Nephron progenitor cell (in vitro differentiated cells): ENCODE measurements at places on chromosomes 11 and 22.
A peak's percentile ranks its signal among the peaks of the same experiment; 100 is the strongest.

DNA sequence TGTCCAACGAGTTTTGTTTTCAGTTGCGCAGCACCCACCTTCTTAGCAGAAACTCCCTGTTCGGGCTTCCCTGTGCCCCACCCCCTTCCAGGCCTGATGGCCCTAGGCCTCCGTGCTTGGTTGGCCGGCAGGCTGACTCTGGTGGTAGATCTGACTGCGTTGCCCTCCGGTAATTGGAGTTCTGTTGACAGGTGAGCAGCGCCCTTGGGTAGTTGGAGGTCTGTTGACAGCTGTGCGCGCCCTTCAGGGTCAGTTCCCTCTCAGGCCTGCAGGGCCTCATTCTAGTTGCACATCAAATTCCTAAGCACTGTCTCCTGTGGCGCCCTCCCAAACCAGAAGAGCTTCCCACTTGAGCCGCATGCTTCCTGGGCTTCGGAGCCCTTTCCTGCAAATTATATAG is 776 bp downstream of the DGCR6 start:
- no peaks in the 10 kb centered on the region for H3K27me3 ChIP-seq
- no peaks in the 10 kb centered on the region for H3K4me1 ChIP-seq
- no peak overlapping the region for H3K4me3 ChIP-seq
- H3K36me3 ChIP-seq: no peaks in the 10 kb centered on the region
- no peak for DNase-seq
- no peak overlapping the region for H3K27ac ChIP-seq

GRCh38 chr11:208917-209260 is 1.4 kb downstream of the RIC8A start:
- no peaks in the 10 kb centered on the region for H3K27me3 ChIP-seq
- peaks cover 20% of the 10 kb centered on the region for H3K36me3 ChIP-seq
- no peak for DNase-seq

DNA sequence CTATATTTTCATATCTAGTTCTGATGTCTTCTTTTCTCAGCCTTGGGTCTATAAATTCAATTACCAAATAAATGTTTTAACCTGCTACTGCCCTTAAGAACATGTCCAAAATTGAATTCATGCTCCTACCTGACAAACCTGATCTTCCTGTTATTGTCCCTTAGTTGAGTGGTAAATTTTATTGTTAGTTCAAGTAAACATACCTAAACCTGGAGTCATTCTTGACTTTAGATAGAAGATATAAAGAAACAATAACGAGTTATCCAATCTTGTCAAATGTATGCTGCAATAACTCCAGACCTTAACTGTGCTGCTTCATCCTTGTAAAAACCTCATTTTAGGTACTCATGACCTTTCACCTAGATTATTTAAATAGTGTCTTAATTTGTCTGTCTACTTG is 34.6 kb upstream of the SC5D start:
- peaks cover 8% of the 10 kb centered on the region for H3K36me3 ChIP-seq
- H3K4me1 ChIP-seq: no peaks in the 10 kb centered on the region
- H3K27ac ChIP-seq: no peak overlapping the region
- no peak overlapping the region for H3K4me3 ChIP-seq

DNA sequence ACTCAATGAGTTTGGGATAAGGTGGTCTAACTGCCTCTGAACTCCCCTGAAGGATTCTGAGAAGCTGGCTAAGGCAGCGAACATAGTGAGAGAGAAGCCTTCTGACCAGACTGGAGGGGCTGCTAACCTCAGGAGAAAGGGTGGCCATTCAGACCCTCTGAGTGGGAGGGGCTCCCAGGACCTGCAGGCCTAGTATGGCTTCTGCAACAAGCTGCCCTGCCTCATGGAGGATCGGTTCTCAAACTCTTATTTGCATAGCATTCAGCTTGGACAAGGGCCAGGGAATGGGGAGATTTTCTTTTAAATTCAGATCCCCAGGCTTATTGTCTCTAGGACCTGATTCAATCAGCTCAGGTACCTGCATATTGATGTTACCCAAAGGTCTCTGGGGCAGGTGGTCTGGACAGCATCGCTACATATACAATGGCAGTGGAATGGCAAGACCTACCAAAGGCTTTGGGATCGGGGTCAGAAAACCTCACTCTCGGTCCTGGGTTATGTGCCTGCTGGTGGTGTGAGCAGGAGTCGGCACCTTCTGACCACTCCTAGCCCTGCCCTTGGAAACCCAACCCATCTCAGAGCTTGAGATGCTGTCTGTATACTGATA is 599.1 kb downstream of the BRD1 start:
- DNase-seq: no peak
- no peak overlapping the region for H3K27ac ChIP-seq
- H3K27me3 ChIP-seq: peaks cover 16% of the 10 kb centered on the region
- no peak overlapping the region for H3K4me3 ChIP-seq

- H3K27me3 ChIP-seq: peaks cover 5% of the 10 kb centered on the region
- peaks cover 5% of the 10 kb centered on the region for H3K4me1 ChIP-seq
- no peak for DNase-seq
- no peak overlapping the region for H3K27ac ChIP-seq
Observed at GRCh38 chr11:19218216-19218615, 16.4 kb upstream of the CSRP3 start.

GRCh38 chr11:80155412-80156017 is 714.7 kb upstream of the TENM4 start:
- DNase-seq: peak; percentile 24
- no peak overlapping the region for H3K4me3 ChIP-seq
- H3K27me3 ChIP-seq: peaks cover 8% of the 10 kb centered on the region
- no peak overlapping the region for H3K27ac ChIP-seq
- H3K36me3 ChIP-seq: no peaks in the 10 kb centered on the region
- H3K4me1 ChIP-seq: no peaks in the 10 kb centered on the region

GRCh38 chr11:1514336-1515061 is 27.9 kb upstream of the MOB2 start:
- DNase-seq: no peak
- no peaks in the 10 kb centered on the region for H3K36me3 ChIP-seq
- no peak overlapping the region for H3K4me3 ChIP-seq
- peaks cover 25% of the 10 kb centered on the region for H3K4me1 ChIP-seq

DNA sequence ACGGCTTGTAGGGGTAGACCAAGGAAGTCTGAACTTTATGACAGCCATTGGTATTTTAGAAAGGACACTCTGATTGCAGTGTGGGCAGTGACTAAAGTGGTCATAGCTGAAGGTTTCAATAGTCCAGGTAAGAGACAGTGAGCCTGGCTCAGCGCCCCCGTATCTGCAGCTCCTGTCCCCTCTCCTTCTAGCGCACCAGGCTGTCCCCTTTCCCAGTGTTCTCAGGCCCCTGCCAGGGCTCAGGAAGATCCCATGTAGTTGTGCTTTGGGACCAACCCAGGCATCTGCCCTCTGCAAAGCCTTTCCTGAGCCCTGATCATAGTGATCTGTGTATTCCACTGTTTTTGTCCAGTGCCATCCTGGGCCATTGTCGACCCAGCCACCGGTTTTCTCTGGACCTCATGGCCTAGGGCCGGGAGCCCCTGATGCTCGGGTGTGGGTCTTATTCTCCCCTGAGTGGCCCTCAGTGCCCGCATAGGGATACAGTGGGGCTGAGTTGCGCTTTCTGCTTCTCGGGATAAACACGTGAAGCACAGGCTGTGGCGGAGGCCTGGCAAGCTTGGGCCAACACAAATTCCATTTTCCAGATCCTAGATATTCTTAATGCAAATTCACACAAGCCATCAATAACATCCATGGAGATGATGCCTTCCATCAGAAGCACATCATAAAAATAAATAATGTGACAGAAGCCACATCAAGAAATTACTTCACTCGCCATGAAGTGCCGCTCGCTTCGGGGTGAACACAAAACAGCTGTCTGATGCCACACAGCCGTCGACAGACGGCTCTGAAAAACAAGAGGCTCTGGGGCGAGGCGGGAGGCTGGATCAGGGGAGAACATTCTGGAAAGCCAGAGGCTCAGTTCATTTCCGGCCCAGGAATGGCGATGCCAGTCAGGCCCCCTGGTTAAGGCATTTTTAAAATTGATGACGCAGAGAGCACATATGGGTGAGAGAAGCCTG is 805.0 kb downstream of the TBC1D22A start:
- no peaks in the 10 kb centered on the region for H3K4me1 ChIP-seq
- no peak for DNase-seq

DNA sequence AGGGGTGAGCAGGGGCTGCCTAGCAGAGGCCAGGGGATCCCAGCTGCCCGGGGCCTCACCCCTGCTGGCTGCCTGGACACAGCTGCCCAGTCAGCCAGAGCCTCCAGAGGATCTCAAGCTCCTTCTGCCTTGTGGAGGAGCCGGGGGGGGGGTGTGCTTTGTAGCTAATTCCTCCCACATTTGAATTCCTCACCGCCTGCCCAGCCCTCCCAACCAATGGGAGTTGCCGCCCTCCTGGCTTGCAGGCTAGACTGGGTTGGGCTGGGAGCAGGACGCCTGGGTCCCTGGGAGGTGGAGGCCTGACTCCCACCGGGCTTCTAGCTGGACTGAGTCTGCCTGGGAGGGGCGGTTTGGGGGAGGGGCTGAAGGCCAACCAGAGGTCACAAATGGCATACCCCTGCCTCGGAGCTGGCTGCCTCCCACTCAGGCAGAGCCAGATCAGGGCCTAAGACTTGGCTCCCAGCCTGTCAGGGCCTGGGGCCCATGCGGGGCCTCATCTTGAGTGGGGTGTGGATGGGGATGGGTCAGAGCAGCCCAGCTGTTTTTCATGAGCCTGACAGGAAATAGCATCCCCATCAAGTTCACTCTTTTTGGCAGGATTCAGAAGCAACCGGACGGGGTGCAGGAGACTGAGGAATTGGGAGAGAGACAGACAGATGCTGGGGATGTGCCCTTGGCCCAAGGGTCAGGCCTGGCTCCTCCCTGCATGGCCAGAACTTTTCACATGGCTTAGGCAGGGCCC is 29.2 kb upstream of the PDE2A start:
- H3K4me1 ChIP-seq: peaks cover 57% of the 10 kb centered on the region
- H3K27ac ChIP-seq: peak overlapping the region; percentile 78
- peaks cover 44% of the 10 kb centered on the region for H3K36me3 ChIP-seq

DNA sequence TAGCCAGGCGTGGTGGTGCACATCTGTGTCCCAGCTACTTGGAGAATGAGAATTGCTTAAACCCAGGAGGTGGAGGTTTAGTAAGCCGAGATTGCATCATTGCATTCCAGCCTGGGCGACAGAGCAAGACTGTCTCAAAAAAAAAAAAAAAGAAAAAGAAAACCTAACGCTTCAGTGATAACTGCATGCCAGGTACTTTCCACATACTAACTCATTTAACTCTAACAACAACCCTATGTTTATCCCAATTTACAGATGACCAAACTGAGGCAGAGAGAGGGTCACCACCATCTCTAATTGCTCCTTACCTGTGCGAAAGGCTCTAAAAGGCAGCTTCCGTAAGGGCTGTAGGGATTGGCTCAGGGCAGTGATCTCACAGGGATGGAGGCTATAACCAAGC is 11.6 kb downstream of the PISD start:
- no peak for DNase-seq
- H3K4me3 ChIP-seq: no peak overlapping the region
- H3K27me3 ChIP-seq: no peaks in the 10 kb centered on the region
- no peak overlapping the region for H3K27ac ChIP-seq
- H3K4me1 ChIP-seq: no peaks in the 10 kb centered on the region

DNA sequence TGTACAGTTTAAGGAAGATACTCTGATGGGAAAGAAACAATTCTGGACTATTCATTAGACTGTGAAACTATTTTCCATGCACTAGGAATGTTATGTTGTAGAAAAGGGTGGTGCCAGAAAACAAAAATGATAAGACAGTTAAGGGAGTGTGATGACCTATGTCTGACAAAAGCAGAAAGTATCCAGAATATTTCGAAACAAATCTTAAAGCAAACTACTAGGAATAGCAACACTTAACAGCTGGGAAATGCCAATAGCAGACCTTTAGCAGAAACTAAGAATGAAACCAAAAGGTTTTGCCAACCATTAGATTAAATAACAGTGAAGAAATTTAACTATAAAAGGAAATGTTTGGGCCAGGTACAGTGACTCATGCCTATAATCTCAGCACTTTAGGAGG is 3.3 kb upstream of the ARHGAP20 start:
- DNase-seq: no peak
- no peak overlapping the region for H3K27ac ChIP-seq
- H3K4me3 ChIP-seq: no peak overlapping the region
- peaks cover 35% of the 10 kb centered on the region for H3K27me3 ChIP-seq
- H3K36me3 ChIP-seq: no peaks in the 10 kb centered on the region

DNA sequence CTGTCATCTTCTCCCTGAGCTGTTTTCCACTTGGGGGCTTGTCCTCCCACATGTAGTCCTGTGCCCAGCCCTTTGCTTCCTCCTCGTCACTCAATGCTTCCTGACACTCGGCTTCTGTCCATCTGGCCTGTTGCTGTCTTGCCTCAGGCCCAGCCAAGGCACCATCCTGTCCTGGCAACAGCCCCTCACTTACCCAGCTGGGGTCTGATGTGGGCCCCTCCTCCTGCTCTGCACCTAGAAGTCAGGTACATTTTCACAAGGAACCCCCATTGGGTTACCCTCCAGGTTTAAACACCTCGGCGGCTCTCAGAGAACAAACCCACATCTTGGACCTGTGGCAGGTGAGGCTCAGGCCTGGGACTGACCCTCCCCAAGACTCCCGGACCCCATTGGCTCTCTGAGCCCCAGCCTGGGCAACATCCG is 784.8 kb downstream of the TBC1D22A start:
- DNase-seq: no peak
- no peak overlapping the region for H3K4me3 ChIP-seq
- no peaks in the 10 kb centered on the region for H3K36me3 ChIP-seq

- no peaks in the 10 kb centered on the region for H3K36me3 ChIP-seq
- no peak overlapping the region for H3K4me3 ChIP-seq
- no peak overlapping the region for H3K27ac ChIP-seq
- peaks cover 8% of the 10 kb centered on the region for H3K27me3 ChIP-seq
Observed at GRCh38 chr11:130188047-130188446, 28.5 kb downstream of the ST14 start.

DNA sequence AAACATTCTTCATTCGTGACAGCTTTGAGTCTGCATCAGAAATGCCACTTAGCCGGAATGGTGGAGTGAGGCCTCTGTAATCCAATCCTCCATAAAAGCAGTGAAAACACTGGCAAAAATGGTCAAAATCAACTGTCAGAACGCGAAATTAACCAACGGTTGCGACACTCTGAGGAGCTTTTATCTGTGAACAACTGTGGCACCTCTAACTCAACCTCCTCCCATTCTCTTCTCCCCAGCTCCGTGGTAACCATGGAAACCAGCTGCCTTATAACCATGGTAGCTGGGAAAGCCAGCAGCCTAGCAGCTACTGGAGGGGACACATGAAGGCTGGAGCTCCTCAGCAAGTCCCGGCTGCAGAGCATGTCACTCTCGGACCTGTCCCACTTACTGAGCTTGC is 20.3 kb downstream of the AP2A2 start:
- no peak overlapping the region for H3K4me3 ChIP-seq
- H3K4me1 ChIP-seq: peaks cover 52% of the 10 kb centered on the region
- peaks cover 3% of the 10 kb centered on the region for H3K27me3 ChIP-seq
- peaks cover 52% of the 10 kb centered on the region for H3K36me3 ChIP-seq
- DNase-seq: peak; percentile 42

- H3K27ac ChIP-seq: peak overlapping the region; percentile 7
- H3K4me3 ChIP-seq: no peak overlapping the region
- H3K4me1 ChIP-seq: peaks cover 14% of the 10 kb centered on the region
- peaks cover 10% of the 10 kb centered on the region for H3K36me3 ChIP-seq
- no peak for DNase-seq
- peaks cover 8% of the 10 kb centered on the region for H3K27me3 ChIP-seq
Observed at GRCh38 chr22:23375031-23375827, 194.9 kb downstream of the BCR start.

GRCh38 chr22:36267896-36268485 is 15.1 kb downstream of the APOL1 start:
- no peak overlapping the region for H3K4me3 ChIP-seq
- H3K4me1 ChIP-seq: peaks cover 25% of the 10 kb centered on the region
- DNase-seq: no peak
- peaks cover 25% of the 10 kb centered on the region for H3K27me3 ChIP-seq
- H3K36me3 ChIP-seq: peaks cover 8% of the 10 kb centered on the region
- H3K27ac ChIP-seq: no peak overlapping the region
